ENCODE measurements at places on chromosomes 2 and 18.

DNA sequence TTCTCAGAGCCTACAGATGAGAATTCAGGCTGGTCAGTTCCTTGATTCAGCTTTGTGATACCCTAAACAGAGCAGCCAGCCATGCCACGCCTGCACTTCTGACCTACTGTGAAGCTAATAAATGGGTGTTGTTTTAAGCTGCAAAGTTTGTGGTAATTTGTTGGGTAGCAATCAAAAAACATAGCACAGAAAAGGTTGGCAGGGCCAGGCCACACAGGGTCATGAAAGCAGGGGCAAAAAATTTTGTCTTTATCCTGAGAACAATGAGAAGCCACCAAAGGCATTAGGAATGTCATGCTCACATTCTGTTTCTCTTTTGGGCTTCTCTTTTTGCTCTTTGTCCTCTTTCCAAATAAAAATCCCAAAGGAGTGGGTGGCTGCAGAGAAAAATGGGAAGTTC, 385.9 kb downstream of the TXNL1 start:
- no peak for DNase-seq

DNA sequence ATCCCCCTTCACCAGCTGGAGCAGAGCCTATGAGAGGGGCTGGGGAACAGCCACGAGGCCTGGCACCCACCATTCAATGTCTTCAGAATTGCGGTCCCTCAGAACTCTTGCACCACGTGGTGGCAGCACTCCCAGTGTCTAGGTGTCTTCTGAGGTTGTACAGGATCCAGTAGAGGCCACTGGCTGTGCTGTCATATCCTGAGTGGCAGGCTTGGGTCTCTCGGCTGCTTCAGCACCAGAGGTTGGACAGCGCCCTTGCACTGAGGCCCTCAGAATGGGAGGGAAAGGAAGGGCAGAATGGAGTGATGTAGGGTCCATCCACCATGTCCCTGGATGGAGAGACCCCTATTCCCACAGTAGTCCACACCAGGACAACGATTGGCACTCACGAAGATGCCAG, 112.0 kb upstream of the TEKT4 start:
- DNase-seq, result peak; percentile 24

GRCh38 chr2:234368861-234369261, 128.0 kb downstream of the ARL4C start:
- DNase-seq, result no peak

DNA sequence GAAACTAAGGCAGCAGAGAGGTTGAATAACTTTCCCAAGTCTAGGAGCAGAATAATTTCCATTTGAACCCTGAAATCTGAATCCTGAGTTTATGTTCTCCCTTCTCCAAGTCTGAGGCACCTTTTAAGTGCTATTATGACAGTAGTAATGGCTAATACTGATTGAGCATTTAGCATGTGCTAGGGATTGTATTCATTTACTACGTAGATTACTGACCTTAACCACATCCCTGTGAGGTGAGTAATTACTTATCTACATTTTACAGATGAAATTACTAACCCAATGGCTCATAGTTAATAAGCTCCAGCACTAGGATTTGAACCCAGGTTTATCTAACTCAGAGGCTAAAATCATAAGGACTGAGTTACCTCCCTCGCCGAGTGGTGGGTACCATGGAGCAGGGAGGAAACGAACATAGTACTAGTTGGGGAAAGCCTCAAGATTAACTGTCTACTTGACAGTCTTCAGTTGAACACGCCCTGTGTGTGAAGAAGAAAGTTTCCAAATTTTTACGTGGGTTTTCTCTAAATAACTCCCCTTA, 93.0 kb downstream of the MAPRE2 start:
- DNase-seq, result no peak

GRCh38 chr18:56702946-56703345, 51.8 kb downstream of the WDR7 start:
- DNase-seq, result peak; percentile 24
